Activated gamma-delta T cell (primary cell): ENCODE measurements at places on chromosomes 13 and 19.

DNA sequence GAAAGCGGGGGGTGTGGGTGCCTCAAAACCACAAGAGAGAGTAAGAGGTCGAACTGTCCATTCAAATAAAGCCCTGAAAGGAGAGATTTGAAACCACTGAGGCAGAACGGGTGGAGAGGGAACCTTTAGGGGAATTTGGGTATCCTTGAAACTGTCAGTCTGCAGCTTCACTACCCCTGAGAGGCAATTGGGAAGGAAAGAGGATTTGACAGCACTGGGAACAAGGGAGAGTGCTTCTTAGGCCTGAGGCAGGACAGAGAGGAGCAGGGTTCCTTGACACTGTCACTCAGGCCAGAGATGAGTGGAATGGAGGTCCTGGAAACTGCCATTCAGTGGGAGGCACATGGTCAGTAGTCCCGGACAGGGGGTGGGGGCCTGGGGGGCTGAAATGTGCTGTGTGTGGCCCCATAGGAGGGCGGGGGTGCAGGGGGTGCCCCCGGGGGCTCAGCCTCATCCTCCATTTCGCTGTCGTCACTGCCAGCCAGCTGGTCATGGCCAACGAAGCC lies 5.0 kb downstream of the GFY start:
- no peak for DNase-seq

DNA sequence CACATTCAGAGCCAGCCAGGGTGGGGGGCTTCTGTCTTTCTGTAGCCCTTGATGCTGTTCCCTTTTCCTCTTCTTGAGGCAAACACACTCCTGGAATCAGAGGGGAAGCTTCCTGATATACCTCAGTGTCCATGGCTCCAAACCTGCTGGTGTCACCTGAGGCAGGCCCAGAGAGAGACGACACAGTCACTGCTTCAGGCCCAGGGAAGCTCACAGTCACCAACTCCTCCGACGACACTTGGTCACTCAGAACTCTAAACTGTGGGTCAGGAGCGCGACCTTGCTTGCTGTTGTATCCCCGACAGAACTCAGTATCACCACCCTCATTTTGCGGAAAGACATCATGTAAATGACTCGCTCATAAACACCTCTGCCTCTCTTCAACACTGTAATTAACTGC lies 1.1 kb downstream of the ATP13A1 start:
- DNase-seq: no peak

DNA sequence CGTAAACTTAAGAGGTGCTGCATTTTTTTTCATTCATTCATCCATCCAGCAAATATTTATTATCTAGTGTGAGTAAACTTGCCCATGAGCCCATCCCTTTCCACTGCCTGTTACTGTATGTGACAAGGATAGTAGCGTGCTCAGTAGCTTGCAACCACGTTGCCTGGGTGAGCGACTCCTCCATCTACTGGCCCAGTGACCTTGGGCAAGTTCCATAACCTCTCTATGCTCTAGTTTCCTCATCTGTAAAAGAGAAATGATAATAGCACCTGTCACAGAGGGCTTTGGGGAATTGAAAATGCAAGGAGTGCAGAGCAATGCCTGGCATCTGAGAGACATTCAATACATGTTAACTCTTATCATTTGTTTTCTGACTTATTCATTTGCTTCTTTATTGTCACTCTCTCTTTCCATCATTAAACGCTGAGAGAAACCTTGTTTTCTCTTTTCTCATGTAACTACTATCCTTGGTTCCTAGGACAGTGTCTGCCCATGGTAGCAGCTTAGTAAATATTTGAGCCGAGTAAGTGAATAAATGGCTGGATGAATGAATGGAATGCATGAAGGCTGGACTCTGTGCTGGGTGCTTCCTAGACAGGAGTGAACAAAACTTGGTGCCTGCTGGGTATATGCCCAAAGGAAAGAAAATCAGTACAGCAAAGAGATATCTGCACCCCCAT lies 19.9 kb downstream of the LRCH1 start:
- DNase-seq: no peak

DNA sequence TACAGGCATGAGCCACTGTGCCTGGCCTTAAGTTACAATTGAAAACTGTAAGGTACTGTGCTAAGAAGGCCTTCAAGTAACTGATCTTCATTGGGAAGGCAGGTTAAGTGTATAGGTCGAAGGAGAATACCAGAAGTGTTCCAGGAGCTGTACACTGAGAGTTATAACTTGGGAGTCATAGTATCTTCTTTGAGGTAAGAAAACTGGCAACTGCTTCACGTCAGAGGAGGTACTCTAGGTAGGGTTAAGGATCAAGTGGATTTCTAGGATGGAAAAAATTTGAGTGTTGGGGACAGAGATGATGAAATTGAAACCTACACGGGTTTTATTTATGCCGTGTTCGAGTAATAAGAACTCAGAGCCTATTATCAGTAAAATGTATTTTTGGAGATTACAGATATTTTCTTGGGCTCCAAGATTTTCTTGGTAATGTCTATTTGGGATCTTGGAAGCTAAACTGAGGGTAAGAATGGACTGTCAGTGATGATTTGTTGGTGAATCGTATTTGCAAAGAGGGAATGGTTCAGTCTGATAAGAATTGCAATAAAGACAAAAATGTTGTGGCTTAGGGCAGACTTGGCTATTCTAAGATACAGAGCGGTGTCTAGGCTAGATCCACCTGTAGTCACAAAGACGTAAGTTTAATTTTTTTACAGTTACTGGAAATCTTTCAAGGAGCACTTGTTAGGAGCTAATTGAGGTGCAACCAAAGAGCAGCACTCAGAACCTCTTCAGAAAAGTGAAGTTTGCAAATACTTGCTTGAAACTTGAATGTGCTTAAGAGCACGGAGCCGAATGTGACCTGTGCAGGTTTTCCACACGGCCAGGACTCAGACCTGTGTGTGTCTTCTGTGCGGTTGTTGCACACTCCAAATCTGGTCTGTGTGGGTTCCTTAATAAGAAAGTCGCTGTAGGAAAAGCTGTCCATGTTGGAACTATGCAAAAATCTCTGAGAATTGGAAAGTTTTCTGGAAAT lies 102.5 kb downstream of the URI1 start:
- no peak for DNase-seq

DNA sequence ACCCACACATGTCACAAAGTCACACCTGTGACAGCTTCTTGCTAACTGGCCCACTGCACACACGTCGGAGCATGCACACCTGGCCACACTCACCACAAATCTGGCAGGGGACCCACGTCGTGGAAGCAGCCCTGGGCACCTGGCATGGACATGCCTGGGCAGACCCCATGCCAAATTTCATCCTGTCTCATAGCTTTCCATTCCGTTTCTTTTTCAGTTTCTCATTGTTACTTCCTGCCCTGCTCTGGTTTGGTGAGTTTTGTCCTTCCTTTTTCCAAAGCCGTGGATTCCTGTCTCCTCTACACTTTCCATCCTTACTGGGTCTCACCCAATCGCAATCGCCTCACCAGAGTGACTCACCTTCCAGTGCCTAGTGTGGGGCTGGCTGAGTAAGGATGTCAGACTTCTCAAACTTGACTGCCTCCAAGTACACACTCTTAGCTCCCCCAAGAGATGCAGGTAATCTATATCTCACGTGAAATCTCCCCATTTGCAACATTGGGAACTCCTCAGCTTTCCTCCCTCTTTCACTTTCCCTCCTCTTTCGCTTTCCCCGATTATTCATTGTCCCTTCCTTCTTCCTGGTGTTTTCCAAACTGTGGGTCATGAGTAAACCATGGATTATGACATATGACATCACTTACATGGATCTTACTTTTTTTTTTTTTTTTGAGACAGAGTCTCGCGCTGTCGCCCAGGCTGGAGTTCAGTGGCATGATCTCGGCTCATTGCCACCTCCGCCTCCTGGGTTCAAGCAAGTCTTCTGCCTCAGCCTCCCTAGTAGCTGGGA lies 1.6 kb upstream of the BBC3 start:
- no peak for DNase-seq

DNA sequence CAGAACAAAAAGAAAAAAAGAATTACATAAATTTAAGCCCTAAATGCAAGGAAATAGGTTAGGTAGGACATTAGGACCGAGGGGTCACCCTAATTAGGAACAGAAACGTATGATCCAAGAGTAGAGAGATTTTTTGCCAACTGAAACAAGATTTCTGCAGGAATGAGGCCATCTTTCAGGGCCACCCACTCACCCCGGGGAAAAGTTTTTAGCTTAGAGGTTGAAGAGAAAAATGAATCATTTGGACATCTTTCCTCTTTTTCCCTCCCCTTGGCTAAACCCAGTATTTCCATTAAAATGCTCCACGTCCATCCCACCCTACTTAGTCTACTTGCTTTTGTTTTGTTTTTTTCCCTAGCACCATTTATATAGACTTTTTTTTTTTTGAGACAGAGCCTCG lies 10.6 kb upstream of the PNMA8A start:
- DNase-seq: no peak

DNA sequence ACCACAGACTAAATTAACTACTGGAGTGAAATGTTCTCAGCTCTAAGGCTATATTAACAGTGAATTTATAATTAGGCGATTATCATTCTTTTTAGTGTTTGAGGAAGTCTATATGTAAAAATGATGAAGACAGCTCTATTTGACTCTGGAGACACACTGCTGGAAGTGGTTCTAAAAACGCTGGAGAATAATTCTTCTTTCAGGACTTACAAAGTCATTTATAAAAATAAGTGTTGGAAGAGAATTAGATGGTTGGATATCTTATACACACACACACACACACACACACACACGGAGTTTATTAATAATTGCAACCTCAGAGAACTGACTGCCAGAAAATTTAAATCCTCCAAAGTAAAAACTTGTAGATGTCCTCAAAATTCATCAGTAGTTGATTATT lies 1171.3 kb downstream of the EFNB2 start:
- no peak for DNase-seq

- no peak for DNase-seq
Observed at GRCh38 chr19:2888731-2889224, 11.9 kb upstream of the ZNF57 start.

- DNase-seq: no peak
Observed at GRCh38 chr13:30908416-30908980, 2.4 kb downstream of the MEDAG start.

GRCh38 chr13:97235549-97236231 lies 13.6 kb downstream of the MBNL2 start:
- no peak for DNase-seq

GRCh38 chr13:19156013-19156825 lies 25.4 kb downstream of the TUBA3C start:
- no peak for DNase-seq

DNA sequence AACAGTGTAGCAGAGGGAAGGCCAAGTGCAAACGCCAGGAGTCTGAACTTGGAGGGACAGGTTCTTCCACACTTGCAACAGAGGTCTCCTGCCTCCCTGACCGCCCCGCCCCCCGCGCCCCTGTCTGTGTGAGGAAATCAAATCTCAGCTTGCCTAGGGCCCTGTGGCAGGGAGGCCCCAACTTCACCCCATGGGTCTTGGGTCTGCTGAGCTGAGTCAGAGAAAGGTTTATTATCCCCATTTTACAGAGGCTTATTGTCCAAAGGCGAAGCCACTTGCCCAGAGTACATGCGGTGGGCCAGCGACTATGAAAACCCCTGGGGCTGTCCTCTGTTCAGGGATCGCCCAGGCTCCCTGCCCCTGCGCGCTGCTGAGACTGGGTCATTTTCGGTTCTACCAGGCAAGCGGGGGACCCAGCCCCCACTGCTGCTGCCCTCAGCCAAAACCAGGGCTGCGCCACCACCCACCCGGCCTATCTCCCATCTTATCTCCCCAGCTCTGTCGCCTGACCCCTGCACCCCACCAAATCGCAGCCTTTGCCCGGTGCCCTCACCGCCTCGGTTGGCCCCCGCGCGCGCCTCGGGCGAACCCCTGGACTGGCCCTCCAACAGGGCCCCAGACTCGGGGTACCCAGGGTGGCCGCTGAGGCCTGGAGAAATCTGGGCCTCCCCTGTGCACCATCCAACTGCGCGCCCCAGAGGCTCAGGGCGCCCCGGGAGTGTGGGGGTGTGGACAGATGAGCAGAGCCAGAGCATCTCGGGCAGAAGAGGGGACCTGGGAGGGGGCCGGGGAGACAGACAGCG lies 850 bp upstream of the CERS4 start:
- no peak for DNase-seq

- no peak for DNase-seq
Observed at GRCh38 chr19:30369833-30370232, 2.4 kb upstream of the ZNF536 start.

DNA sequence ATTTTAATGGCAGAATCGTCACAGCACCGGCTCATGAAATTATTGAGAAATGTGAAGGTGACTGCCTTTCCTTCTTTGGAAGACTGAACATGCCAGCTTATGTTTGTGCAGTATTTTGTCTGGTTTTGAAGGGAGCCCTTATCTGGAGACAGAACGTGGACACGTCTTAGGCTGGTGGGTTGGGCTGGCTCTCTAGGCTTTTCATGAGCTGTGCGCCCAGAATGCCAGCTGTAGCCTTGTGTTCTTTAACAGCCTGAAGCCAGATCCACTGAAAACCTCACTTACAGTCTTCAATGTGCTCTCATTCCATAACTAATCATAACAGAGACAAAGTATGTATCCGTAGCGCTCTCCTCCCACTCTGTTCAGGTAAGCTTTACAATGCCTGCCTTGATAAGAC lies 184.4 kb upstream of the HTR2A start:
- no peak for DNase-seq
